Thyroid gland (tissue), 4 donors: ENCODE measurements at places on chromosomes 13 and 19.

DNA sequence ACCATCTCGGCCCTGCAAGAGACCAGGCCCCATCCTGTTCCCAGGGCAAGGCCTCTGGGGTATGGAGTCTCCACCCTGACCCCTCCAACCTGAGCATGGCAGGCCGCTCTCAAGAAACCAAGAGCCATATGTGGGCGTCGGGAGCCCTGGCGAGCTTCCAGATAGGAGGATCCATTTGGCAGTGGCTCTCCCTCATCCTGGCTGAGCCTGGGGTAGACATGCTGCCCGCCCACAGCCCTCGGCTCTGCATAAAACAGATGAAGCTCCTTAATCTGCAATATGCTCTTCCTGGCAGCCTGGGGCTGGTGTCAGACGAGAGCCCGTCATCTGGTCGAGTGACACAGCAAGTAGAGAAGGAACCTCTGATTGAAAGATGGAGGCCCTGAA is 6.1 kb downstream of the ATP13A1 start:
- no peak for DNase-seq

DNA sequence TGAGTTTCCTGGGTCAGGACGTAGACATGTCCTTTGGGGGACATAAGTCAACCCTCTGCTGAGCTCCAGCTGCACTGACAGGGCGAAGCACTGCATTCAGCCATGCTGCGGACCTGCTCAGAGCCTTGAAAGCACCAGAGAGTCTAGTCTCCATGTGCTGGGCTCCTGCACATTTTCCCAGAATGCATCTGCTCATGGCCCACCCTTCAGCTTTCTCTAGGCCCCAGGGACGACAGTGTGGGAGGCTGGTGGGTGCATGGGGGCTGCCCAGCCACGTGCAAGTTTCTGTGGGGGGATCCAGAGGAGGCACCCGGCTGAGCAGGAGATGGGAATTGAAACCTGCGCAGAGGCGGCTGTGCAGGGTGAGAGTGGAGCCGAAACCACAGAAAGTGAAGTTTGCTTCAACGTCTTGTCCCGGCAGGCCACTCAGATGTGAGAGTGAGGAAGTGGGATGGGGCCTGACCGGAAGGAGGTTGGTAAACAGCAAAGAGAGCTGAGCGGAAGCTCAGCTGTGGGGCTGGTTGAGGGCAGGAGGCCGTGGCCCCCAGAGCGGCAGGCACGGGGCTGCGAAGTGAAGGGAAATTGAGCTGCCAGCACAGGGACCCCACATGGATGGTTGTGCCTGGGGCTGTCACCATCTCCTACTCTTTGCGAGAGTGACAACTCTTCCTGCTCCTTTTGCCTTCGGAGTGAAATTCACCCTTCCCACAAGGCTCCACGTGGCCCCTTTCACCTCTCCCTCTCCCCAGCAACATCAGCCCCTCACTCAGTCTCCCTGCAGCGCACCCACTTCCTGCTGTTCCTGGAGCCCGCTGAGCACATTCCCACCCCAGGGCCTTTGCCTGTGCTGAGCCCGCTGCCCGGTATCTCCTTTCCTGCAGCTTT is 11.8 kb downstream of the PGLS start:
- DNase-seq: peak; percentile 11

- no peak for DNase-seq
These were observed 101.3 kb upstream of the SLC15A1 start for GRCh38 chr13:98853771-98854221.

DNA sequence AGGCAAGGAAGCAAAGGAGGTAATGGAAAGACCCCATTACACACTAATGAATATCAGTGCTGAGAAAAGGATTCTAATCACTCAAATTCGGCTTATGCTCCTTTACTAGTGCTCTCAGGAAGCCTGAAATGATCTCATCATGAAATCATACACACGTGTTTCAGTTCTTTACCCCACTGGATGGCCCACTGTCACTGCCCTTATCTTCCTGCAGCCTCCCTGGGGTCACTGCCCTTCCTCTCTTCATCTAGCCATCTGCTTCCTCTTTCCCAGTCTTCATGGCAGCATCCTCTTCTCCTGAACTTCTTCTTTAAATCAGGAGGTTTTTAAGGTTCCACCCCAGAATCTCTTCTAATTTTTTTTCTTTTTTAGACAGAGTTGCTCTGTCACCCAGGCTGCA is 27.9 kb upstream of the EEF1AKMT1 start:
- no peak for DNase-seq

- DNase-seq: peak; percentile 90
These were observed at the start of gene ZNF888 for GRCh38 chr19:52922841-52923777. ZNF888 (minus strand) TSS chr19:52923428; CDS start chr19:52917873, 5,555 bp downstream.

- no peak for DNase-seq
These were observed 31.2 kb downstream of the MPHOSPH8 start for GRCh38 chr13:19664481-19665230.

- DNase-seq: no peak
These were observed 12.9 kb downstream of the LONP1 start for GRCh38 chr19:5706876-5707573.

- no peak for DNase-seq
These were observed 31.1 kb downstream of the RYR1 start for GRCh38 chr19:38464421-38465082.

DNA sequence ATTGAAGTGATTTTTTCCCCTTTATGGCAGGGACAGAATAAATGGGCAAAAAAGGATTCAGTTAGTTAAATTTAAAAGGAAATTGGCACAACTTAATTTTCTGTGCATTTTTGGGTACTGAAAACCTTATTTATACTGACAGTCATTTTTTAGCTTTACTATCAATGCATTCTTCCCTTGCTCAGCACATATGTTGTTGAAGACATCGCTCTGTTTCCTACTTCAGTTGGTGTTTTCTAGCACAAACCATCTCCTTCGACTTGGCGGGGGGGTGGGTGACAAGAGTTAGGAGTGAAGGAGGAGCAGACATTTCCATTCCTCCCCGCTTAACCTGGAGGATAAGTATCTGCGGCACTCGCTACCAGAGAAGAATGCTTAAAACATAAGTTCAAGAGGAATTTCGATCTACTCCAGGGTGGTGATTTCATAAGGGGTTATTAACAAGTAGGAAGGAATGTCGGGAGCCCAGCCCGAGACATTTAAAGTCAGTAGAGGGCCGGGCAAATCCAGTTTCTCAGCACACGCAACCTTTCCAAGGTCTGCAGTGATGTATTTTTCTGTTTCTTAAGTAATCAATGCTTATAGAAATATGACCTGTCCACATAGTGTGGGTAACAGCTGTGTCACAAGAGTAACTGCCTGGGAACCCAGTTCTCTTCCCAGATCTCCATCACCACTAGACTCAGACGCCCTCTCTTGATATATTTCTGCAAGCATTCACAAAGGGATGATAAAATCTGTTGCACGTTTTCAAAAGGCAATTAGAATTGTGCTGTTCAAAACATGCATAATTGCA is 525.8 kb downstream of the MYO16 start:
- DNase-seq: peak; percentile 62

- DNase-seq: no peak
These were observed 10.3 kb upstream of the POSTN start for GRCh38 chr13:37608750-37609339.

- no peak for DNase-seq
These were observed 81.9 kb downstream of the ZNF726 start for GRCh38 chr19:23996549-23996948.

DNA sequence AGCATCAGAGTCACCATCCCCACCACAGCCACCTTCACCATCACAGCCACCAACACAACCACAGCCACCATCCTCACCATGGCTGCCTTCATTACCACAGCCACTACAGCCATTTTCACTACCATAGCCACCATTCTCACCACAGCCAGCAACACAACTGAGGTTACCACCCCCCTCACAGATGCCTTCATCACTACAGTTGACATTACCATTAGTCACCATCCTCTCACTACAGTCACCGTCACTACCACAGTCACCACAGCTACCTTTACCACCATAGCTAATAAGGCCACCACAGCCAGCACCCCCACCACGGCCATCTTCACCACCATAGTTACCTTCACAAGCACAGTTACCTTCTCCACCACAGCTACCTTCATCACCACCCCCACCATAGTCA is 269.6 kb downstream of the DNAJC15 start:
- DNase-seq: no peak

DNA sequence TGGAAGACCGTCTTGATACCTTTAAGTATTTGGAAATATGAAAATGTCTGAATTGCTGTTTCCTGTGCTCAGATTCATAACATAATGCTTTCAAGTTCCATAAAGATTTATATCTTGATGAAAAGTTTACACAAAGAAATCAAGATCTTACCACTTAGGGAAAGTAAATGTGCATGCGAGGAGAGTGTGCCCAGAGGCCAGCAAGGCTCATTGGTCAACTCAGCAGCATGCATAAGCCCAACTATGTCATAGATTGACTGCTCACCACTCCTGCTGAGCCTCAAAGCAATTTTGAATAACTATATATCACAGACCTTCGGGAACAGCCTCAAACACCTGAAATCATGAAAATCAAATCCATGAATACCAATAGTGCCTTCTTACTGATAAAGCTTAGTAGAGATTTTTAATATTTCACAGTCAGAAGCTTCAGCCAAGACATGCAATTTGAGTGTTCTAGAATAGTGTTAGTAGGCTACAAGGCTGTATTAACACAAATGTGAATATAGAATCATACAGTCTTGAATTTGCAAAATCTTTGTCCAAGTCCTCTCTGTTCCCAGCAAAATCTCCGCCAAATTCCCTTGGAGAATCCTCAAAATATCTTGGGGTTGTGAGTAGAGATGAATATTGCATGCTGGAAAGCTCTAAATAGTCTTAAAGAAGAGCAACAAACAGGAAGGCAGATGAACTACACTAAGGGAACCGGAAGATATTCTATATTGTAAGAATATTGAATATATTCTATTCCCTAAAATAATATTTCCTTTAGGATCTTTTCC is 124.1 kb downstream of the DCLK1 start:
- DNase-seq: no peak

- DNase-seq: no peak
These were observed 8.4 kb upstream of the TEX101 start for GRCh38 chr19:43406297-43406696.

- DNase-seq: peak; percentile 35
These were observed 7.8 kb upstream of the SELENOV start for GRCh38 chr19:39506944-39507714.

DNA sequence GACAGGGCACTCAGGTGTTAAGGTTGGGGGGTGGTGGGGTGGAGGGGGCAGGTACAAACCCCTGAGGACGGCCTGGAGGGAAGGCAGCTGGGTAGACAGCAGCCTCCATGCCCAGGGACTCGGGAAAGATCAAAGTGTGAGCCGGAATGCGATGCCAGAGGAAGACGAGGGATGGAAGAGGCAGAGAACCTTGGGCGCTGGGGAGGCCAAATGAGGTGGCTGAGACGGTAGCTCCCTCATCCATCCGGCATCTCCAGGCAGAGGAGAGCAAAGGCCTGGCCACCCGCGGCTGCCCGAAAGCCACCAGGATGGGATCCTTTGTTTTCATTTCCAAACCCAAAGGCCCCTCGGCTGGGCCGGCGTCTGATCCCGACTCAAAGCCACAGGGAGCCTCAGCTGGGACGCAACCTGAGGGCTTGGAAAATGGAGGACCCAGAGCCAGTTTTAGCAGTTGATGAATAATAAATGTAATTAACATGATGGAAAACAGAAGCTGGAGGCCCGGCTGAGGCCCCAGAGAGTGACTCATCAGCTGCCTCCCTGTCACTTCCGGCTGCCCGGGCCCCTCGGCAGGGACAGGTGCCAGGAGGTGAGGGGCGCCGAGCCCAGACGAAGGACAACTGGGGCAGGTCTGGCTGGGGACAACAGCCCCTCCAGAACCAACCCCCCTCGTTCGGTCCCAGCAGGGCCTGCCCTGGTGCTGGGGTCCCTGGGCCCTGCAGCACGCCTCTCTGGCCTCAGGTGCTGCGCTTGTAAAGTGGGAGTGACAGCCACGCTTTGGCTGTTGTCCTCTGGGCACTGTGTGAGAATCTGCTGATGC is 61.6 kb downstream of the CEBPG start:
- DNase-seq: no peak

DNA sequence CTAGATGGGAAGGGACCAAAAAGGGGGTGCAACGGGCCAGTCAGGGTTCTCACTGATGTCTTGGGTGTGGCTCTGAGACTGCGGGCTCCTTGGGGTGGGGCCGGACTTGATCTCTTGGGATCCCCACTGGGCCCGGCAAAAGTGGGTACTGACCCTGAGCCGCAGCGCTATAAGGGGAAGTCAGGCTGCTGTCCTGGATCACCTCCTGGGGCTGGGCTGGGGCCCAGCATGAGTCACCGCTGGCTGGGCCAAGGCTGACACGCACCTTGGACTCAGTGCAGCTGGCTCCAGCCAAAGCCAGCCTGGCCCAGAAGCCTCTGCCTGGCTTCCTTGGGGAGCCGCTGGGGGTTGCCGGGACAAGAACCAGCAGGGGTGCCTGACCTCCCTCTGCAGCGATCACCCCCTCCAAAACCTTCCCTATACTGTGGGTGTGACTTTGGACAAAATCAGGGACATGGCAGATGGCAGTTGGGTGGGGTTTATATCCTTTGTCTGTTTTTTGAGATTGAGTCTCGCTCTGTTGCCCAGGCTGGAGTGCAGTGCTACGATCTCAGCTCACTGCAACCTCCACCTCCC is 617 bp upstream of the IQCN start:
- DNase-seq: peak; percentile 84

DNA sequence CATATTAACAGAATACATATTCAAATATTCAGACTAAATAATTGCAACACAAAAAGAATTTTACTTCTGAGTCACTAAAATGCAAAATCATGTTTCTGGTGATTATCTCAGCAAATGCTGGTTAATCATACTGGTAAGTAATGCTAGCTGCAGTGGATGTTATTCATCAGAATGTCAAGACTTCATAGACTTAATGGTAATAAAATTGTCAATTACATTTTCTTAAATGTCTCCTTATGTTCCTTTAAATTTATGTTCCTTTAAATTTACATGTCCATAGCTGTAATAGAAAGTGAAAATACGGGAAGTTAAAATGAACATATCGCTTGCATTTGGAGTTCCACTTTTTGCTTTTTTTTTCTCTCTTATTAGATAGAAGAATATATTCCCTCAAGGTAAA is 853.0 kb downstream of the SLITRK6 start:
- DNase-seq: no peak

GRCh38 chr13:26919311-26919710 is 158.7 kb upstream of the GPR12 start:
- no peak for DNase-seq

- DNase-seq: peak; percentile 48
These were observed 100.0 kb downstream of the GADD45B start for GRCh38 chr19:2575734-2576481.

DNA sequence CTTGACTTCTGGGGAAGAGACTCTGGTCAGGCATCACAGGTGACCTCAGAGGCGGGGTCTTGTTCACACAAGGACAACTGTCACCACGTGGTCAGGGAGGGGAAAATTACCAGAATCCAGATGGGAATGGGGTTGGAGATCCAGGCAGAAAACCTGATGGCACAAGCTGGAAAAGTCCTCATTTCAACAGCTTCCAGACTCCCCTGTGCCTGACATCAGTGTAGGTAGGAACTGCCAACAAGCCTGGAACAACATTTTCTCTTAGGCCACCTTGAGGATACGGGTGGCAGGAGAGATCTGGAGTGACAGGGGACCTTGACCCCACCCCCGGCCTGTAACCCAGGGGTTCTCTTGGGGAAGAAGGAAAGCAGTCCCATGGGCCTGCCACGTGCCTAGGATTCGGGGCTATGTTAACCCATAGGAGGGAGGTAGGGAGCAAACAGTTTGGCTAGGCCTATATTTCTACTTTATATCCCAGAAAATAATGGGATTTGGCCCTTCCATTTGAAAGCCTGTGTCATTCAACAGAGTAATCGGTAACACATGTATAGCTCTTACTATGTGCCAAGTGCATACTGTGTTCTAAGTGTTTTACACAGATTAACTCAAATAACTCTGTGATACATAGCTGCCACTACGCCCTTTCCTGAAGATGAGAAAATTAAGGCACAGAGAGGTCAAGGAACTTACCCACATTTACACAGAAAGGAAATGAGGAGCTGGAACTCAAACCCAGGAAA is 44.9 kb upstream of the C13orf42 start:
- no peak for DNase-seq
